ENCODE measurements at places on chromosomes 11 and 22.

GRCh38 chr11:117697319-117697718 lies 99.7 kb downstream of the DSCAML1 start:
- no peak overlapping the region for H3K27ac ChIP-seq
- no peak overlapping the region for H3K4me3 ChIP-seq
- no peaks in the 10 kb centered on the region for H3K27me3 ChIP-seq
- H3K36me3 ChIP-seq = no peaks in the 10 kb centered on the region

DNA sequence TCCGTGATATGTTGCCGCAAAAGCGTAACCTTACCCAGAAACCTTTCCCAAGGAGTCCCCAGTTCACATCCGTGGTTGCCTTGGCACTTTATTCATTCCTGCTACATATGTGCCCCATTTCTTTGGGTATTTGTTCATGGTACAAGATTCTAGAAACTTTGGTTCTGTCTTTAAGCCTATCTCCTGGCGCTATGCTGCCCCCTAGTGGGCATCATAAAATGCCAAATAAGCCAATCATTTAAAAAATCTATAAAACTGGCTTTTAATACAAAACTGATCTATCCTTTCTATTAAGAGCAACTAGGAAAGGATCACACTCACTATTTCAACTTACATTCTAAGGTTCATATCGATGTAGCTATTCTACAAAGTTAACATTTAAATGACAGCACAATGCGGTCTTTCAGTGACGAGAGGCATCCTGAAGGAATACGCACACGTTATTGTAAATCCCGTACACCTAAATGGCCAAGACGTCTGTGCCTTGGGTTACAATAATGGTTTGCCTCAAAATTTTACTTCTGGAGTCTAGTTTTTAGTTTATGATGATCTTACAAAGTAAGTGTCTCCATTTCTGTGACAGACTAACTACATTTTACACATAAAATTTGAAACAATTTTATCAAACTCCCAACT lies 16.2 kb downstream of the PIWIL3 start:
- H3K4me3 ChIP-seq = no peak overlapping the region
- H3K4me1 ChIP-seq = no peaks in the 10 kb centered on the region
- H3K27ac ChIP-seq = no peak overlapping the region
- no peaks in the 10 kb centered on the region for H3K36me3 ChIP-seq
- no peak for DNase-seq

GRCh38 chr22:21064917-21065864 lies 19.4 kb downstream of the LRRC74B start:
- no peak overlapping the region for H3K27ac ChIP-seq
- no peaks in the 10 kb centered on the region for H3K27me3 ChIP-seq
- H3K4me1 ChIP-seq = no peaks in the 10 kb centered on the region
- H3K36me3 ChIP-seq = no peaks in the 10 kb centered on the region
- no peak overlapping the region for H3K4me3 ChIP-seq

DNA sequence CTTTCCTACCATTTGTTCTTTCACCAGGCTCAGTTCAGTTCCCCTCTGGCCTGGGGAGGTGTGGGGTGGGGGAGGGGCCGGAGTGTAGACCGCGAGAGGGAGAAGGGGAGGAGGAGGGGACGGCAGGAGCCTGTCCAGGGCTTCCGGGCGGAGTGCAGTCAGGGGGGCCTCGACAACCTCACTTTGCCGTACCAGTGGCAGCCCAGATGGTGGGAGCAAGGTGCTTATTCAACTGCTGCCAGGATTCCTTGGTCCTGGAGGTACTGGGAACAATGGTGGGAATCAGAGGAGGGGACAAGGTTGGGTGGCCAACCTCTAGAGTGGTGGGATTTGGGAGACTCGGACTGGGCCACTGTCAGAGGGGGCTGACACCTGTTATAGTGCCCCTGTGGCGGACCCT lies 1.2 kb downstream of the BACE1 start:
- no peak overlapping the region for H3K27ac ChIP-seq
- H3K27me3 ChIP-seq = no peaks in the 10 kb centered on the region
- DNase-seq = peak; percentile 74
- no peaks in the 10 kb centered on the region for H3K36me3 ChIP-seq
- peaks cover 33% of the 10 kb centered on the region for H3K4me1 ChIP-seq

DNA sequence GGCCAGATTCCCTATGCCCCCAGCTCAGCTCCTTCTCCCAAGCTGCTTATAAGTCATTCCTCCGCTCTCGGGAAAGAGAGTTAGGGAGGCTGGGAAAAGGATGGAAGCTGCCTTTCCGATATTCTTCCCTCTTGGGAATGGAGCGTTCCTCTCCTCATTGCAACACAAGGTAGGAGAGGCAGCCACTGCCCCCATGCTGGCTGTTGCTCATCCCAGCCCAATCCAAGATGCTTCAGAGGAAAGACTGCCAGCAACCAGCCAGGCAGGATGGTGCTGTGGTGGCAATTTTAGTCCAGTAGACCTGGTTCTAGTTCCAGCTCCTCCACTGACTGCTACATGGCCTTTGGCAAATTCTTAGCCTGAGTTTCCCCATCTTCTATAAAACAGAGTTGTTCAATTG lies 13.7 kb upstream of the C11orf96 start:
- no peaks in the 10 kb centered on the region for H3K27me3 ChIP-seq
- H3K4me1 ChIP-seq = peaks cover 35% of the 10 kb centered on the region
- no peaks in the 10 kb centered on the region for H3K36me3 ChIP-seq
- no peak for DNase-seq
- H3K4me3 ChIP-seq = no peak overlapping the region
- H3K27ac ChIP-seq = no peak overlapping the region

DNA sequence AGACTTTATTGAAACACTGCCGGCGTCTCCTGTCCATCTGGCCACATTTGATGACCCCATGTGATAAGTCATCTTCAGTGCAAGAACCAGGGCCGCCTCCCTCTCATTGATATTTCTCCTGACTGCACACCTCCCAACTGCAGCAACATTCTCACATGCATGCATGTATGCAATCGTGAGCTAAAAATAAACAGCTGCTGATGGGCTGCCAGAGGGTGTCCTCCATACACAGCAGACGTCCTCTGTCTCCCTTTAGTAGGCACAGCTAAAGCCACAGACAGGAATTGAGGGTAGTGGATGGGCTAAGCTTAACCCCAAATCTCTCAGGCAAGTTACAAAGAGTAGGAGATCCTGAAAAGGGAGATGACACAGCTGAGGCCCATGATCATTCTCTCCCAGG lies 106.7 kb upstream of the HSD17B12 start:
- no peaks in the 10 kb centered on the region for H3K36me3 ChIP-seq
- no peak overlapping the region for H3K27ac ChIP-seq
- no peak overlapping the region for H3K4me3 ChIP-seq
- H3K4me1 ChIP-seq = peaks cover 33% of the 10 kb centered on the region

DNA sequence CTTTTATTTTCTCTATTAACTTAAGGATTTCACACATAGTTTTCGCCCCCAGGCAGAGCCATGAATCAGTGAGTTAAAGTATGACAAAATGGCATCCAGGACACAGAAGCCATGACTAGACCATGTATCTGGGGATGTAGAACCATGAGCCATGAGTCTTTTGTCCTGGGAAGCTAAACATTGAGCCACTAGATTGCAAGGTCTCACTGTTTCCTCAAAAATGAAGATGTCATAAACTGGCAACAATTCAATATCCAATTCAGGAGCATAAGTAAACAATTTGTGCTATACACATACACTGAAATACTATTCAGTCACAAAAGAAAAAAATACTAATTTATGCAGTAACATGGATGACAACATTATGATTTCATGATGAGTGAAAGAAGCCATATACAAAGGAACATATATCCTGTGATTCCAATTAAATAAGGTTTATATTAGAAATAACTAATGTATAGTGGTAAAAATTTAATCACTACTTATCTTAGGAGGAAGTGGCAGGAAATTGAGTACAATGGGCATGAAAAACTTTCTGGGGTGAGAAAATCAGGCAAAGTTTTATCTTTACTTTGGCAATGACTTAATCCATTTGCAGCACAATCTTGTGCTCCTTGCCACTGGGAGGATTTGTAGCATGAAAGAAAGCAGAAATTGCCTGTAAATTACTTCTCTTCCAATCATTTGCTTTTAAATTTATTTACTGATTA lies 28.5 kb upstream of the CARD16 start:
- H3K36me3 ChIP-seq = no peaks in the 10 kb centered on the region
- H3K4me1 ChIP-seq = no peaks in the 10 kb centered on the region
- H3K4me3 ChIP-seq = no peak overlapping the region
- DNase-seq = no peak
- no peak overlapping the region for H3K27ac ChIP-seq

DNA sequence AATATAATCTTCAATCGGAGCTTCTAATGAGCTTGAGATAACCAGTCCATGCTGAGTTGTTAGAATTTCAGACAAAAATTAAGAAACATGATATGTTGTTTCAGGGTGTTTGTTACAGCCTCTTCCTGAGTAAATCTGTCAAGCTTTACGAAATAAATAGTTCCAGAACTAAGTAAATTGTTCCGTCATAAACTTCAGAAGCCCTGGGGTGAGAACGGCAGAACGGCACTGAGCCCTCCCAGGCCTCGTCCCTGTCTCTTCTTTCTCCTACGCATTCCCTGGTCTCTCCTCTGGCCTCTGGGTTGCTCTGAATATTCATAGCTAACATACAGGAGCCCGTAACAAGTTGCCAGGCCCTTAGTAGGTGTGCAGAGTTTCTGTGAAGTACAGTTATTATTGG lies 390.8 kb upstream of the NARS2 start:
- no peaks in the 10 kb centered on the region for H3K36me3 ChIP-seq
- peaks cover 4% of the 10 kb centered on the region for H3K27me3 ChIP-seq
- DNase-seq = no peak
- H3K27ac ChIP-seq = no peak overlapping the region
- no peaks in the 10 kb centered on the region for H3K4me1 ChIP-seq

GRCh38 chr11:2736577-2737225 lies 36.9 kb upstream of the KCNQ1OT1 start:
- no peaks in the 10 kb centered on the region for H3K36me3 ChIP-seq
- no peaks in the 10 kb centered on the region for H3K27me3 ChIP-seq

GRCh38 chr22:33054001-33054675 lies 4.0 kb downstream of the SYN3 start:
- no peak overlapping the region for H3K27ac ChIP-seq
- peaks cover 5% of the 10 kb centered on the region for H3K4me1 ChIP-seq
- no peak for DNase-seq

DNA sequence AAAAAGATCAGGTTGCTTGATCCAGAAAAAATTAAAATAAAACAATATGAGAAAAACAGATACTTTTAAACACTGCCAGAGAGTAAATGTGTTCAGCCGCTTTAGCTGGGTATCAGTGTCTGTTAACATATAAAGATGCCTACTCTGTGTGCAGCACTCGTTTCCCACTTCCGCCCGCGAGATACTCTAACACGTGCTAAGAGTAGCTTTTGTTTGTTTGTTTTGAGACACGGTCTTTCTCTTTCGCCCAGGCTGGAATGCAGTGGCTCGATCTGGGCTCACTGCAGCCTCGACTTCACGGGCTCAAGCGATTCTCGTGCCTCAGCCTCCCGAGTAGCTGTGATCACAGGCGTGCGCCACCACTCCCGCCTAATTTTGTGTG lies 531 bp upstream of the MEN1 start:
- no peaks in the 10 kb centered on the region for H3K36me3 ChIP-seq
- peaks cover 8% of the 10 kb centered on the region for H3K4me1 ChIP-seq
- peak overlapping the region; percentile 81 for H3K27ac ChIP-seq
- peak overlapping the region; percentile 92 for H3K4me3 ChIP-seq
- no peaks in the 10 kb centered on the region for H3K27me3 ChIP-seq
- DNase-seq = no peak

GRCh38 chr11:73263640-73264039 lies 8.5 kb upstream of the P2RY6 start:
- DNase-seq = no peak
- no peaks in the 10 kb centered on the region for H3K36me3 ChIP-seq
- peaks cover 28% of the 10 kb centered on the region for H3K27me3 ChIP-seq
- H3K4me3 ChIP-seq = no peak overlapping the region
- H3K4me1 ChIP-seq = no peaks in the 10 kb centered on the region

DNA sequence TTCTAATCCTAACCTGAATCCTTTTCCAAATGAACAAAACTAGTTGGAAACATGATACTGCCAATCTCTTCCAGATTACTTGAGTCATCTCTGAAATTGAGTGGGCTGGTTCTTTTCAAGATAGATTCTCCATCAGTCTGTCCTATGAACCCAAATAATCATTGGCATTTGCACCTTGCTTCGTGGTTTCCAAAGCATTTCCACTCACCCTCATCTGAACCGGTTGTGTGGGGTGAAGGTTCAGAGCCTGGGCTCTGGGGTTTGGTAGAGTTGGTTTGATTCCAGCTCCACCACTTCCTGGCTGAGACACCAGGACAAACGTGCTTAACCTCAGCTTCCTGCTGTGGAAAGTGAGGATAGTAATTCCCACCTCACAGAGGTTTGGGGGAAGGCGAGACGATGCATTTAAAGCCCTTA lies 206.4 kb upstream of the E2F8 start:
- H3K36me3 ChIP-seq = no peaks in the 10 kb centered on the region
- DNase-seq = no peak
- no peak overlapping the region for H3K4me3 ChIP-seq
- H3K27ac ChIP-seq = no peak overlapping the region

DNA sequence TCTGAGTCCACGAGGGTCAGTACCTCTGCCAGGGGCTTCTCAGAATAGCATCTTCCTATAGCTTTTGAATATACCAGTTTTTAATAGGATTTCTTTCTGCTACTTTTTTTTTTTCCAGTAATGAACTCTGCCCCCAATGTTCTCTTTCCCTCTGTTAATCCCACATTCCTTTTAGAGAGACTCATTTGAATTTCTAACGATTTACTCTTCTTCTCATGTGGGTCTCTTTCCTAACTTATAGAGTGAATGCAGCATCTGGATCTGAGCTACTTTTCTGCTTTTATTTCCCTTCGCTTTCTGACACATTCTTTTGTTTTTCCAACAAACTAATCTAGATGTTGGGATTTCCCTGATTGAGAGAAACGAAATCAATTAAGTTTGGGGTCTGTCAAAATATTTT lies 71.4 kb downstream of the INSC start:
- no peak overlapping the region for H3K27ac ChIP-seq
- no peaks in the 10 kb centered on the region for H3K27me3 ChIP-seq
- no peak overlapping the region for H3K4me3 ChIP-seq
- no peaks in the 10 kb centered on the region for H3K36me3 ChIP-seq
- no peak for DNase-seq

- H3K27me3 ChIP-seq = no peaks in the 10 kb centered on the region
- peaks cover 100% of the 10 kb centered on the region for H3K36me3 ChIP-seq
- H3K27ac ChIP-seq = no peak overlapping the region
Measured at GRCh38 chr22:50440544-50441249, 34.1 kb downstream of the SBF1 start.

GRCh38 chr11:44711113-44711786 lies 15.5 kb upstream of the TSPAN18 start:
- H3K4me1 ChIP-seq = peaks cover 14% of the 10 kb centered on the region
- H3K4me3 ChIP-seq = no peak overlapping the region
- no peaks in the 10 kb centered on the region for H3K27me3 ChIP-seq
